ENCODE measurements at places on chromosomes 16 and 17.
A peak's percentile ranks its signal among the peaks of the same experiment; 100 is the strongest.

DNA sequence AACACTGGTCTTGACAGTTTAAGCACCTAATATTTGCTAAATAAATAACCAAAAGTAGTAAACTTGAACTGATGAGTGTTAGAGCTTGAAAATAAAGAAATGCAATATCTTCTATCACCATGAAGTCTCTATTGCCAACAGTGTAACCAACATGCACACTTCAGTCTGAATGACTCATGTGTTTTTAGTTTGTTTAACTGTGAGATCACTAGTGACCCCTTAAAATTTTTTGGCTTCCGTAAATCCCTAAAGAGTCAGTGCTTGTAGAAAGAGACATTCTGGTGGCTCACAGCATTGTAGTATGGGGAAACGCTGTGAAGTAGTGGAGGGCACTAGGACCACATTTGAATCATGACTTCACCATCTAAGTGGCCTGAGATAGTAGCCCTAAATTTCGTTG, 341.1 kb downstream of the PMP22 start:
- no peak for DNase-seq

- DNase-seq, result no peak
Measured at GRCh38 chr16:48413272-48413671, 28.1 kb upstream of the SIAH1 start.

GRCh38 chr16:14203166-14203565, 132.0 kb downstream of the MRTFB start:
- DNase-seq, result no peak

- no peak for DNase-seq
Measured at GRCh38 chr17:17455173-17455572, 21.6 kb upstream of the MED9 start.

GRCh38 chr16:61309386-61309785, 726.9 kb downstream of the CDH8 start:
- no peak for DNase-seq

DNA sequence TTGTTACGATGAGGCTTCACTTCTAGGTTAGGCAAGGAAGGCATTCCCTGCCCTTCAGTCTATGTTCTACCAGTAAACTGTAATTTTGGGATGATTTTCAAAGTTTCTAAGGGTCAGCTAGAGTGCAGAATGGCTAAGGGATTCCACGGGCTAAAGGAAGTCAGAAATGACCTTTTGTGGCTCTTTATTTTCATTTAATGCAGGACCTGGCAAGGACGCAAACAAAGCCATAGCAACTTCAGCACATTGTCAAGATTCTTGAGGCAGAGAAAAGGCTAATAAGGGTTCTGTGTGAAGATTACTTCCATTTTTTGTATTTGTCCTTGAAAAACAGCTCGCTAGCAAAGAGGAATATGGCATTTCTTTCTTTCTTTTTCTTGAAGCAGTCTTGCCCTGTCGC, 76.6 kb downstream of the STX8 start:
- DNase-seq, result no peak

DNA sequence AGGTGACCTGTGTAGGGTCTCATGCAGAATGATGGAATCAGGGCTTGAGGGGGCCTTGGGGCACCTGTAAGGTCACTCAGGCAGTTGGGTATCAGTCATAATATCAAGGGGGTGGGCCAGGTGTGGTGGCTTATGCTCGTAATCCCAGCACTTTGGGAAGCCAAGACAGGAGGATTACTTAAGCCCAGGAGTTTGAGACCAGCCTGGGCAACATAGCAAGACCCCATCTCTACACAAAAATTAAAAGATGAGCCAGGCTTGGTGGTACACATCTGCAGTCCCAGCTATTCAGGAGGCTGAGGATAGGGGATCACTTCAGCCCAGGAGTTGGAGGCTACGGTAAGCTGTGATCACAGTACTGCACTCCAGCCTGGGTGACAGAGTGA, 7.5 kb downstream of the ERN2 start:
- no peak for DNase-seq

DNA sequence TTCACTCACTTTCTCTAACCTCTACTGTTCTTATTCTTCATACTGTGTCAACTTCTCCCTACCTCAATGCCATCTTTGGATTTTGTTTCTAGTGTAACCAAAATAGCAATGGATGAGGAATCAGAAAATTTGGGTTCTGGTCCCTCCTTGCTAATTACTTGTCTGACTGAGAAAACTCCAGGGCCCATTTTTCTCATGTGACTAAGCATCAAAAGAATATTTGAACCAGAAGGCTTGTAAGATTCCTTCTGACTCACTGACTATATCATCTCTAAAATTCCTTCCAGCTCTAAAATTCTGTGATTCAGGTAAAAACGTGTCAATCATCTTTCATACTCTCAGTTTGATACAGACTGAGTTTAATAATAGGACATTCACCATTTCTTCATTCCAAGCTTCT, 57.9 kb downstream of the BRIP1 start:
- no peak for DNase-seq

DNA sequence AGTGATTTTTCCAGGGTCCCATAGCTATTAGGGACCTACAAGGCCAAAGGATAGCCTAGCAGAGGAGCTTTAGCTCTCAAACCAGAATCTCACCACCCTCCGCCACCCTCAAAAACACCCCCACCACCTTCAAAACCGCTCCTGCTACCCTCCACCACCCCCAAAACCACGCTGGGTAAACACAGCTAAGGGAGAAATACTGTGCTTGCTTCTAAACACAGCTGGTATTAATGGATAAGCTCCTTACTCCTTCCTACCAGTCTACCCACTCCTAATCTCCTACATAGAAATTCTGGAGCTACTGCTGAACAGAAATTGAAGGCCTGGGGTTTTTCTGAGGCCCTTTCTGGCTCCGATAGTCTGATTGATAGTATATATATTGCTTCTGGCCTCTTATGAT, 2.2 kb upstream of the LPCAT2 start:
- no peak for DNase-seq

DNA sequence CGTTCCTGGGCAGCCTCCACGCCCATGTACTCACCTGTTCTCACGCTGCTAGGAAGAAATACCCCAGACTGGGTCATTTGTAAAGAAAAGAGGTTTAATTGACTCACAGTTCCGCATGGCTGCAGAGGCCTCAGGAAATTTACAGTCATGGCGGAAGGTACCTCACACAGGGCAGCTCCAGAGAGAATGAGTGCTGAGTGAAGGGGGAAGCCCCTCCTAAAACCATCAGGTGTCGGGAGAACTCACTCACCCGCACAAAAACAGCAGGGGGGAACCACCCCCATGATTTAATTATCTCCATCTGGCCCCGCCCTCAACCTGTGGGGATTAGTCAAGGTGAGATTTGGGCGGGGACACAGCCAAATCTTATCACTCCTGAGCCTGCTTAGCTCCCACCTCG, 18.2 kb downstream of the RAB40C start:
- DNase-seq, result no peak

GRCh38 chr17:55201308-55201932, 63.3 kb upstream of the HLF start:
- DNase-seq, result no peak

- DNase-seq, result no peak
Measured at GRCh38 chr17:8867361-8867981, at the start of gene PIK3R6. Gene PIK3R6 (minus strand): TSS chr17:8867674. CDS start chr17:8849794, 17,880 bp downstream.

- DNase-seq, result no peak
Measured at GRCh38 chr16:67562526-67562917, at the start of gene CTCF. Gene CTCF (plus strand): TSS chr16:67562526. CDS start chr16:67610833, 48,307 bp downstream.

DNA sequence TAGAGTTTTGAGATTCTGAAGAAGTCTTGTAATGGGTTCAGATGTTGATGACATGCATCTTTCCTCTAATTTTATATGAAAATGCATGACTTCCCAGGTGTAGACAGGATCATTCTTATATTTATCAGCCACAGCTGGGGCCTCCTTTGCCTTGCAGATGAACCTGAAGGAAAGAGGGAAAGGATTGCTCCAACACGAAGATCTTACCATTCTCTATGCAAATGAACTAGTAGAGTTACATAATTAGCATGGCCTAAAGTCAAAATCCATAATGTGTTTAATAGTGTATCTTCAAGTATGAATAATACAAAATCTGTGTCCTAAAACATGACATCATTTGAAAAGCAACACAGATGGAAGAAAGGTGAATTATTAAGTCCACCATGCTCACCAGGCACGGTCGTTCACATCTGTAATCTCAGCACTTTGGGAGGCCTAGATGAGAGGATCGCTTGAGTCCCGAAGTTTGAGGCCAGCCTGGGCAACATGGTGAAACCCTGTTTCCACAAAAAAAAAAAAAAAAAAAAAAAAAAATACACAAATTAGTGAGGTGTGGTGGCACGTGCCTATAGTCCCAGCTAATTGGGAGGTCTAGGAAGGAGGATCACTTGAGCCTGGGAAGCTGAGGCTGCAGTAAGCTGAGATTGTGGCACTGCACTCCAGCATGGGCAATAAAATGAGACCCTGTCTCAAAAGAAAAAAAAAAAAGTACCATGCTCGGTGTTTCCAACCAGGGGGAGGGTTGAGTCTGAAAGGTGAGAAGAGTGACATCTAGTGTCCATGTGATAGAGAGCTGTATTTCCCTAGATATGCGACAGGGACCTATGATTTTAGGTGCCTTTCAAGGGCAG, 6.3 kb downstream of the VWA3A start:
- no peak for DNase-seq

DNA sequence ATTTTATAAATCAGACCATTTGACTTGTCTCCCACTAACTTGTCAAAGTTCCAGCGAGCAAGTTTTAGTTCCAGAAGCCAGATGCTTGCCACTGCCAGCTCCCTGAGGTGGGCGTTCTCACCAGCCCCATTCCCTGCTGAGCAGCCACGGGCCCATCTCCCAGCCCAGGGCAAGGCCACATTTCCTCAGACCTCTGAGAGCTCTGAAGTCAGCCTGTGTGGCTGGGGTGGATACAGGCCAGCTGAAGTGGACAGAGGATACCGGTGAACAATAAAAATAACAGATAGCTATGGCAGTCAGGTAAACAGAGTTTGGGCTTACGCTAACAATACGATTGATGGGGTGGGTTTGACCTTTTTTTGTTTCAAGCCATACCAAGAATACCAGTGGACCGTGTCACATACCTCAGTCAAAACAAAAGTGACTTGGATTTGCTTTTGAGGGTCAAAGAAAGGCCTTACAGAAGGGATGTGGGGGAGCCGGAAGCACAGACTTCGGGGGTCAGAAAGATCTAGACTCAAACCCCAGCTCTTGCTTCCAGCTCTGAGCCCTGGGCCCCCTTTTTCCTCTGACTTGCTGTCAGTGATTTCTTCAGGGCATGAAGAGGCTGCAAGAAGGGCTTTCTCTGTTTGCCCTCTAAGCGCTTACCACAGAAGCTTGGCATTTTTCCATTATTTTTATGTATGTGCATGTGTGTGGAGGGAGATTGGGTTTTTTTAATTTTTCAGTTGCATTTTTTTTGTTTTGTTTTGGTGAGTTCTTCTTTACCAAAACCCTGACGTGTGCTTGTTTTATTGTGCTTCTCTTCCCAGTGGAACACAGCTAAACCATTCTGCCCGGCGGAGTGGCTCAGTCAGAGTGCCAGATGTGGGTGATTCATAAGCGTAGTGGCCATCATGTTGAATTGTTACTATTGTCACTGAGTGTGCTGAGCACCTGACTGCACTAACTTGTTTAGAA, 109.9 kb downstream of the GNAO1 start:
- no peak for DNase-seq

- no peak for DNase-seq
Measured at GRCh38 chr16:68642436-68643101, 2.5 kb upstream of the CDH3 start.

DNA sequence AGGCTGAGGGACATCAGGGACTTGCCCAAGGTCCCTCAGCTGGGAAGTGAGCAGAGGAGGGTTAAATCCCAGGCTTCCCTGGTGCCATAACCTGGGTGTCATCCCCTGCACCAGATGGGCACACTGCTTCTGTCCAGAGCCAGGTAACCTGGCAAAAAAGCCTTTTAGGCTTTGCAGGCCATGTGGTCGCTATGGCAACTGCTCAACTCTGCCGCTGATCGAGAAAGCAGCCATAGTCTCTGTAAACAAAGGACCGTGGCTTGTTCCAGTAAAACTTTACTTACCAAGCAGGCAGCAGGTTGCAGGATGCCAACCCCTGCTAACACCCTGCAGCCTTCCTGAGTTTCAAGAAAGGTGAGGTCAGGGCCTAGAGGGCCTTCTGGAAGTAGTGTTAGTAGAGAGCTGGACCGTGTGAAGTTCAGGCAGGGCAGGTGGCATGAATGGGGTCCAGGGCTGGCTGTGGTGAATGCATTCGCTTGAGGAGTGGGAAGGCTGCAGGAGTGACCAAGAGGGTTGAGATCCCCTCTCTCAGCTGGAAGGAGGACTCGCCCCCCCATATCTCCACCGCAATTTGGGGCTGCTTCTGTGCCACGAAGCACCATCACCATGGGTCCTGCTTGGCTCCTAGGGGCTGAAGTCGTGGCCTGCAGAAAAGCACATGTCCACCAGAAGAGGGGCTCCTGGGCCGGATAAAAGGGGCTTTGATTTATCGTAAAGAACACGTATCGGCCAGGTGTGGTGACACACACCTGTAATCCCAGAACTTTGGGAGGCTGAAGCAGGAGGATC, 91.3 kb downstream of the SOCS1 start:
- DNase-seq, result no peak

DNA sequence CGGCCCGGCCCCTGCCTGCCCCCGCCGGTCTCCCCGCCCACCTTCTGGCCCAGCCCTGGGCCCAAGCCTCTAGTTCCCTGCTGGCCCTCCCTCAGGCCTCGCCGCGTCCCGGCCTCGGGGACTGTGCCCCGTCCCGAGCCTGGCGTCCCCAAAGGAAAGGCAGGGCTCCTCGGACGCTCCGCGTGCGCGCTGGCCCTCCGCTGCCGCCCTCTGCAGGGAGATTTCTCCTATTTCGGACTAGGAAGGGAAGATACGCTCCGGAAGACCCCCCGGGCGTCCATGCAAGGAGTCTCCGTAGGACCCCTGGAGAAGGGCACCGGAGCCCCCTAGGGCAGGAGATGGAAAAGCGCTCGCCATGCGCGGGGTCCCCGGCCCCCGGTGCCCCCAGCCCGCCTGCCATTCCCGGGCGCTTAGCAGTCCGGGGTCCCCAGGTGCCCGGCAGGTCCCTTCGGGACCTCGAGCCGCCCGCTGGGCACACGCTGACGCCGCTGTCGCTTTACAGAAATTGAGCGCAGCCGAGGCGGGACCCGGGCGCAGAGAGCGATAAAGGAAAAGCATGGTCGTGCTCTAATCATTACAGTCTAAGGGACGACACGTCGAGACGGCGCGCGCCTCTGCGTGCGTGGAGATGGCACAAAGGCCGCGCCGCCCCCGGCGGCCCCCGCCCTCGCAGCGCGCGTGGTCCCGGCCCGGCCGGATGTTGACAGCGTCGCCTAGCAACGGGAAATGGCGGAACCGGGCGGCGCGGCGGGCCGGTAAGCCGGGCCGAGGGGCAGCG, at the start of gene CCDC40:
Gene CCDC40, plus strand, starts transcription at position 706 of the 778 bp plus-strand sequence. Its CDS starts 21 bp downstream, at position 727.
- peak; percentile 45 for DNase-seq

GRCh38 chr16:72050769-72051464, 3.4 kb upstream of the HP start:
- no peak for DNase-seq

GRCh38 chr16:81524382-81524781, 79.8 kb downstream of the CMIP start:
- no peak for DNase-seq

DNA sequence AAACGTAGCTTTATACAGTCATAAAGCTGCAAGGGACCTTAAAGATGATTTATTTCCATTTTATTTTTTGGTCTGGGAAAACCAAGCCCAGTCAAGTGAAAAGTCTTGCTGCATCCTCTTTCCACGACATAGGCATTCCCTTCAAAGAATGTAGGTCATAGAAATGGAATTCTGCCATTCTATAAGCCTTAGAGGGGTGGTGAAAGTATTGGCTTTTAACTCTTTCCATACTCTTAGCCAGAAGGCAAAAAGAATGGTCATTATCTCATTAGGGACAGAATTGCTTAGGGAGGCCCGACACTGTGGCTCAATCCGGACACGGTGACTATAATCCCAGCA, 7.9 kb upstream of the MSL1 start:
- no peak for DNase-seq

GRCh38 chr16:391885-392335, 5.1 kb upstream of the NME4 start:
- DNase-seq, result no peak

GRCh38 chr16:80569440-80570105, 28.8 kb downstream of the DYNLRB2 start:
- no peak for DNase-seq
